Neuronal stem cell (in vitro differentiated cells): ENCODE measurements at places on chromosomes 11 and 22.

GRCh38 chr22:43955883-43956782 is 891 bp downstream of the SAMM50 start:
- no peaks in the 10 kb centered on the region for H3K27me3 ChIP-seq
- H3K36me3 ChIP-seq: peaks cover 2% of the 10 kb centered on the region
- H3K27ac ChIP-seq: peak overlapping the region; percentile 81
- H3K4me3 ChIP-seq: peak overlapping the region; percentile 99

DNA sequence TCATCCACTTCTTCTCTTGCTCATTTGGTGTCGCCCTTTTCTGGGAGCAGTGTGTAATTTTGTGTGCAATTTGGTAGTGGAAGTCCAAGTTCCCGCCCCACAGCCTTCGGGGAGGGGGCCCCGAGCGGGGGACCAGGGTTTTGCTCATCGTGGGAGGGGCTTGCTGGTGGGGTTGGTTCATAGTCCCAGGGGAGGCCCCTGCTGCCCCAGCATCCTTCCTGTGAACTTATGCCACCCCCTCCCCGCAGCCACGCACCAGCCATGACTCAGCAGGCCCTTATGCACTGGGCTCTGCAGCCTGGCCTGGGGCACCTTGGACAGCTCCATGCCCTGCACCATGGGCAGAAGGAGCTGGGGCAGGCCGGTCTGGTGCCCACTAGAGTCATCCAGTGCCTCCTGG is 1183.6 kb downstream of the BRD1 start:
- H3K27ac ChIP-seq: no peak overlapping the region
- no peaks in the 10 kb centered on the region for H3K27me3 ChIP-seq
- H3K36me3 ChIP-seq: no peaks in the 10 kb centered on the region

DNA sequence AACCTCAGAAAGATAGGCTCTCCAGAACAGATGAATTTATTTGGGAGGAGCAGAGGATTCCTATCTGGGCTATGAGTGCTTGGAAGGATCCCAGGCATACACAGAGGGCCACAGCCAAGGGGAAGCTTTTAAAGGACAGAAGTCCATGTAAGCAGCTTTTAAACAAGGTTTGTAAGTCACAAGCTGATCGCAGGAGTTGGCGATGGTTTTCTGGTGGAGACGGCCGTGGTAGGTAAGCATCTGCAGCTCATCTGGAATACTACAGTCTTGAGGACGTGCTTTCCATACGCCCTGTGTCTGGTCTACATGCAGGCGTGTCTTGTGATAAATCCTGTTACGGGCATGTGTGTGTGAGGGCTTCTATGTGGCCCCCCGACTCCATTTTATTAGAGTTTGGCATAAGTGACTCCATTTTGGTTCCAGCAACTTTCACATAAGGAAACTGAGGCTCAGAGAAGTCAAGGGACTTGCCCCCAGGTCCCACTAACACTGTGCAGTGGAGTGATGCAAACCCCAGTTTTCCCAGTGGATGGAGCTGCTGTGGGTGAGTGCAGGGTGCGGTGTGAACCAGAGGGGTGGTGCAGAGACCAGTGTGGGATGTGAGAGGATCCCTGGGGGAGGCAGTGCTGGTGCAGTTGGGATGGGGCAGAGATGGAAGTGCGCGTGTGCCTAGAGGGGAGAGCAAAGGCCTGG is 11.8 kb upstream of the ACY3 start:
- no peaks in the 10 kb centered on the region for H3K36me3 ChIP-seq
- H3K4me1 ChIP-seq: no peaks in the 10 kb centered on the region

DNA sequence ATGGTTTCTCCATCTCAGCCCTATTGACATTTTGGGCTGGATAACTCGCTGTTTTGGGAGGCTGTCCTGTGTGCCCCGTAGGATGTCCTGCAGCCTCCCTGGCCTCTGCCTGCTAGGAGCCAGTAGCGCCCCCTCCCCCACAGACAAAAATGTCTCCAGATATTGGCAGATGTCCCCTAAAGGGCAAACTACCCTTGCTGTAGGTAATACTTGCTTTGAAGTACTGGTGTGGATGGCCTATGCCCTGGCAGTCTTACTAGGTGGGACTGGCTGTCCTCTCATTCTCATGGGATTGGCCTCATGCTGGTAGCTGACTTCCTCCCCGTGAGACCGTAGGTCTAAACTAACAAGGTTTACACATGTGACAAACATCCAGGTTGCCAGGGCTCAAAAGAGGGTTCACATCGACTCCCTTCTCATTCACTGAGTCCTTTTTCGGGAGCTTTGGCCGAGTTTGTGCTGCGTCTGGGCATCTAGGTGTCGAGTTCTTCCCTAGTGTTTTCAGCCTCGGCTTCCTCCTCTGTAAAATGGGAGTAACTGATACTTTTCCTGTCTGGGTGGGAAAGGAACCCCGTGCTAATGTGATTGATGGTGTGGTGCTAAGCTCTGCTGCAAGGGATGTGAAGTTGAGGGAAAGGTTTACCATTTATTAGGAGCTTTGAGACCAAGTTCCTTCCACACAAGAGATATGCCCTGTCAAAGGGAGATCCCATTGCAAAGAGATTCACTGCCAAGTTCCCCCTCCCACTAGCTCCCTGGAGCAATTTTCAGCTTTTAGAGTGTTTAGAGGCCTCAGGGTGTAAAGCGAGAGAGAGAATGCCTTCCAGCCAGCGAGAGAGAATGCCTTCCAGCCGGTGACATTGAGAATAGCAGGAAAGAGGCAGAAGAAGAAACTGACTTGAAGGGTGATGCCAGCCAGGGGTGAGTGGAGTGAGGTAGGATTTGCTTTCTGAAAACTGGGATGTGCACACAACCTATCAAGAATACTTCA is 17.0 kb downstream of the PTPRJ start:
- H3K27me3 ChIP-seq: no peaks in the 10 kb centered on the region
- H3K36me3 ChIP-seq: no peaks in the 10 kb centered on the region
- H3K4me3 ChIP-seq: no peak overlapping the region
- no peak for DNase-seq

DNA sequence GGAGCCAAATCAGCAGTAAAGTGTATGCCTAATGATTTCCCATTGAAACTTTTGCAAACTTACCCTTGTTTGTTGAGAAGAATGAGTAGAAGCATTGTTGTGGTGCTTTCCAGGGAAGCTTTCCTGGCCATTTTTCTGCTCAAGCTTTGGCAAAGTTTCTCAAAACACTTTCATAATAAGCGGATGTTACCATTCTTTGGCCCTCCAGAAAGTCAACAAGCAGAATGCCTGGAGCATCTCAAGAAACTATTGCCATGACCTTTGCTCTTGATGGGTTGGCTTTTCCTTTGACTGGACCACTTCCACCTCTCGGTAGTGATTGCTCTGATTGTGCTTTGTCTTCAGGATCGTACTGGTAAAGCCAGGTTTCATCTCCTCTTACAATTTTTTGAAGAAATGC is 10.7 kb downstream of the PIWIL4 start:
- H3K27ac ChIP-seq: no peak overlapping the region
- H3K27me3 ChIP-seq: no peaks in the 10 kb centered on the region
- H3K36me3 ChIP-seq: no peaks in the 10 kb centered on the region

DNA sequence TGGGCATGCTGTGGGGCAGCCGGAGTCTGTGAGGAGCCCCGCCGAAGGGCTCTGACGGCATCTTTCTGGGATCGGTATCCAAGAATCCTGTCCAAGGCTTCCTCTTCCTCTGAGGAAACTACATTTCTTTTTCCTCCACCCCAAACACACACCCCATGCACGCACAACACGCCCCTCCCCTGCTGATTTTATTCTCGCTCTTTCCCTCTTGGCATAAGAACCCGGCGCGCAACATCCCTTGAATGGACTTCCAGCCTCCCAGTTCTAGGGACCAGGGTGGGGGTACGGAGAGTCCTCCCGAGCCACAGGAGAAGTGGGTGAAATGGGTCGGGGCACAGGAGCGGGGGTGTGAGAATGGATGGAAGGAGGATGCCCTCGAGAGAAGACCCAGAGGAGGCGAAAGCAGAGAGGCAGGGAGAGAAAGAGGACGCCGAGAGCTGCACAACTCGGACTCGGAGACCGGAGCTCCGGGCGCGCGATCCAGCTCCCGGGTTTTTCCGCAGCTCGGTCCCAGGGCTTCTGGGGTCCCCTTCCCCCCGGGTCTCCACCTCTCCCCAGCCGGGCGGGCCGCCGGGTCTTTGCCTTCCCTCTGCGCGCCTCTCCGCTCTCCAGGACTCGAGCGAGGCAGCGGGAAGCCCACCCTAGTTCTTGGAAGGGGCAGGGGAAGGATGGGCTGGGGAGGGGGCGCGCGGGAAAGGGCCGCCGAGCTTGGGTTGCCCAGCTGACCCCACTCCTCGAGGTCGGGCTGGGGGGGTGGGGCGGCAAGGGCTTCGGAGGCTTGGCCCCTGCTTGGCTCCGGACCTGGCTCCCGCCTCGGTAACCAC is 1.5 kb upstream of the LARGE1 start:
- peak; percentile 86 for DNase-seq
- no peaks in the 10 kb centered on the region for H3K36me3 ChIP-seq
- H3K4me1 ChIP-seq: peaks cover 17% of the 10 kb centered on the region
- H3K27ac ChIP-seq: peak overlapping the region; percentile 81
- H3K4me3 ChIP-seq: peak overlapping the region; percentile 86

DNA sequence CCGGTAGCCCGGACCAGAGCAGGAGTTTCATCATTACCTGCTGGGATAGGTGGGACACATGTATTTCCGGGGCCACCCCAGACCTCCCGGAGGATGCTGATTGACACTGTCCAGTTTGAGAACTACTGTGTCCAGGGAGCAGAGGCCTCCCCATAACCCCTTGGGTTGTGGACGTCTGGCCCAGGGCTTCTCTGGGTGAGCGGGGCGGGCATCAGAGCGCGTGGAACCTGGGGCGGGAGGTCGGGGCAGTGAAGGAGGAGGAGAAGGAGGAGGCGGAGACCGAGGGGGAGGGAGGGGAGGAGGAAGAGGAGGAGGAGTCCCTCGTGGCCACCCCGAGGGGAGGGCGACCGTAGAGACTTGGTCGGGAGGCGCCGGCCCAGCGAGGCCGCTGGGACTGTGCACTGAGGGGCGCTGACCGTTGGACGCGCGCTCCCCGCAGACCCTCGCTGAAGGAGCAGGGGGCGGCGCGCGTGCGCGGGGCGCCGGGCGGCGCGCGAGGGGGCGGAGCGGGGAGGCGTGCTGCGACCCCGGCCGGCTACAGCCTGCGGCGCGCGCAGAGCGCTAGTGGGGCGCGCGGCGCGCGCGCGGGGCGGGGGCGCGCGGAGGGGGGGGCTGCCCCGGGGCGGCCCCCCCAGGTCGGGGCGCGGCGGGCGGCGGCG is at the start of gene GRK3:
GRK3 (plus strand) TSS at position 356 of the 659 bp plus-strand sequence. CDS start 366 bp downstream, outside the sequence.
- no peaks in the 10 kb centered on the region for H3K36me3 ChIP-seq
- no peak within 1 kb of the TSS for H3K27ac ChIP-seq
- H3K4me1 ChIP-seq: peaks cover 8% of the 10 kb centered on the region
- peak within 1 kb of the TSS; percentile 62 for H3K4me3 ChIP-seq

DNA sequence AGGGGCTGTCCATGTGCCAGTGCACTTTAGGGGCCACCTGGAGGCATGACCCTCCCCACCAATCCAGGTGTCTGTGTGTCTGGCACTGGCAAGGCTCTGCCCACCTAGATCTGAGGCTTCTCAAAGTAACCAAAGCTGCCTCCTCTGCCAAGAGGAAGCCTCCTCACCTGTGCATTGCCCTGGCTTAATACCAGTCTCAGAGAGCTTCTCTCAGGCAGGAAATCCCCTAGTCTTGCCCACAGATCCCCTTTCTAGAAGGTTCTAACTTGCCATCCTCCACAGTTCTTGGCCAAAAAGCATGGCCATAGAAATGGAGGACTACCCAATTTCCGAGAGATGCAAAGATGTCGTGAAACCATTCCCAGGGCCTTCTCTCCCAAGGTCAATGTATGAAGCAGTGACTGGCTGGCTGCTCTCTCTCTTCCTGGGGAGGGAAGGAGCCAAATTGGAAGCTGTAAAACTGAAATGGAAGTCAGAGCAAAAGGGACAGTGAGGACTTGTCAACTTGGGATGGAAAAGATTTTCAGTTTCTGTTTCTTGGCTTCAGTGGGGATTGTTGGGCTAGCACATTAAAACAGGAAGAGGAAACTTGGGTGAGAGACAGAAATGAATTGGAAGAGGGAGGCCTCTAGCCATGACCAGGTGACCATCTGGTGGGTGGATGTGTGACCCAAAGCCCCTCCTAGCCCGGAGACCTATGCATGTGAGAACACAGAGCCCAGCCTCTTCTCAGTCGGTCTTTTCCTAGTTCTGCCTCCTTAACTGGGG is 68.8 kb downstream of the PRDM11 start:
- H3K27ac ChIP-seq: no peak overlapping the region
- no peaks in the 10 kb centered on the region for H3K27me3 ChIP-seq
- H3K36me3 ChIP-seq: no peaks in the 10 kb centered on the region

- H3K4me1 ChIP-seq: no peaks in the 10 kb centered on the region
- no peaks in the 10 kb centered on the region for H3K36me3 ChIP-seq
- no peak for DNase-seq
- H3K4me3 ChIP-seq: no peak overlapping the region
Measured at GRCh38 chr22:22728382-22728781, 84.0 kb downstream of the GGTLC2 start.

DNA sequence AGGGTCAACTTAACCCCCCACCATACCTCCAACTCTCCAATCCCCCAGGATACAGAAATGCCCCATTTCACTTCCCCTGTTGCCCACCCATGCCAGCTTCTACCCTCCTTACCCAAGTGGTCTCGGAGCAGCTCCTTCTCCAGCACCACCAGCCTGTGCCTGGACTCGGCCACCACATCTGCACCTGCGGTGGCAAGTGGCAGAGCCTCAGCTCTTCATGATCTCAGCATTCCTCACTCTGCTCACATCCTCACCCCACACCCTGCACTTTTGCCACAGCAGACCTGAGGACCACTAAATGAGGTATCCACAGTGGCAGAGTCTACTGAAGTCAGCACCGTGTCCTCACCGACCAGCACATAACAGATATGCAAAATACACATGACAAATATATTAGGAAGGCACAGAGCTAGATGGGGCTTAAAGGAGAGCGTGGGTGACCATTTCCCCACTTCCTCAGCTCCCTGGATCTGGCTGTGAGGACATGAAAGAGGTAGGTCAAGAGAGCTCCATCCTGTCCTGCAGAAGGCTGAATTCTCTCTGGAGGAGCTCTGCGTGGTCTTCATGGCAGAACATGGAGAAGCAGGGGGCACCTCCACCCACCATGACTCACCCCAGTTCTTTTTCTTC is 9.7 kb downstream of the NHERF4 start:
- no peaks in the 10 kb centered on the region for H3K36me3 ChIP-seq
- H3K27me3 ChIP-seq: no peaks in the 10 kb centered on the region
- no peaks in the 10 kb centered on the region for H3K4me1 ChIP-seq
- no peak for DNase-seq
- H3K27ac ChIP-seq: no peak overlapping the region

- H3K27ac ChIP-seq: no peak overlapping the region
- H3K4me1 ChIP-seq: peaks cover 51% of the 10 kb centered on the region
- H3K27me3 ChIP-seq: no peaks in the 10 kb centered on the region
- no peak overlapping the region for H3K4me3 ChIP-seq
Measured at GRCh38 chr11:65485920-65486219, 13.0 kb upstream of the MALAT1 start.

DNA sequence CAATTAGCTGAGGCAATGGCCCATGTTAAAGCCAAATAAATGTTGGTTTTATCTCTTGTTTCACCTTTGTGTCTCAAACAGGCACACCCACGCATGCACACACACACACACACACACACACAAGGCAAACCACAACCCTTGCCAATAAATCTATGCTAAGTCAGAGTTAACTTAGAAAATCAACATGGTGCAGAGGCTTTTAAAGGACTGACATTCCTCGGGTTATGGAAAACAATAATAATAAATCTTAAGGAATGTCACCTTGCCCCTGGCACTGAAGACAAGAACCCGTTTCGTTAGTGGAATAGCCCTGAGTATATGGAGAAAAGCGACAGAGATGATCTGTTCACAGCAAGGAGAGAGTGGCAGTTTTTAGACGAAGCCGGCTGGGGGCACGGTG is 326.3 kb downstream of the NTM start:
- no peak overlapping the region for H3K27ac ChIP-seq
- no peak overlapping the region for H3K4me3 ChIP-seq
- peaks cover 6% of the 10 kb centered on the region for H3K4me1 ChIP-seq
- no peaks in the 10 kb centered on the region for H3K36me3 ChIP-seq
- H3K27me3 ChIP-seq: peaks cover 13% of the 10 kb centered on the region
